ENCODE measurements at places on chromosomes 2 and 18. TPM values are rescaled to one million over a fixed set of nuclear protein-coding genes. Genes with fewer than 3 reads are reported as not detected.

ADAM23 gene
- total RNA-seq: not detected

RAX gene
- not detected for total RNA-seq

CCBE1 gene
- 8.7 TPM for total RNA-seq

TRPM8 gene
- not detected for total RNA-seq

QPCT gene
- 4.3 TPM for total RNA-seq

ADGRF3 gene
- total RNA-seq: 0.17 TPM

PAIP2B gene
- 7.3 TPM for total RNA-seq

CCDC148 gene
- 1.8 TPM for total RNA-seq

- no peak overlapping the region for H3K27ac ChIP-seq
- H3K4me1 ChIP-seq: no peaks in the 10 kb centered on the region
- H3K27me3 ChIP-seq: no peaks in the 10 kb centered on the region
- H3K4me3 ChIP-seq: no peak overlapping the region
These were observed 108.4 kb downstream of the MRO start for GRCh38 chr18:50711386-50711785.

DNA sequence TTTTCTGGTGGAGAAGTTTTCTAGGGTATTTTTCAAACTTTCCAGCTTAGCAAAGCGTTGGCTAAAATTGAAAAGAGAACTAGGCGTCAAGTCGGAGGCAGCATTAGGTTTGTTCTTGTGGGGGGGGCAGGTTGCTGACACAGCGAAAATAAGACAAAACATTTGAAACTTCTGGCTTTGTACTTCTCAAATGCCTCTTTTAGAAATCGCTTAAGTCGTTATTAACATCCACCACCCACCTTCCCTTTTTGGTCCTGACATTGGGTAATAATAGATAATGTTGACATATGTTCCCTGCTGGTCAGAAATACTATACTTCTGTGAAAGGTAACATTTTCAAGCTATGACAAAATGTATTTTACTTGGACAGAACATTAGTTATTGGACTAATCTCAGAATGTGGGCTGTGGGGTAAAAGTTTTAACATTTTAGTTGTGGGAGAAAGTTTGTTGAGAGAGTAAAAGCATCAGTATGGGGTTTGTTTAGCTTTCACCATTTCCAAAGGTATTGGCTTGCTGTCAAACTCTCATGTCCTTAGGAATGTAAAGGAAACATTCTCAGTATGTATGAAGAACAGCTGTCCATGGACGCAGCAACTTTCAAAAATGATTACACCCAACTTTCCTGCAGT, 88.1 kb upstream of the ZEB2 start:
- no peaks in the 10 kb centered on the region for H3K4me1 ChIP-seq
- no peak overlapping the region for H3K4me3 ChIP-seq
- H3K27ac ChIP-seq: peak overlapping the region; percentile 69
- peak; percentile 29 for DNase-seq

DNA sequence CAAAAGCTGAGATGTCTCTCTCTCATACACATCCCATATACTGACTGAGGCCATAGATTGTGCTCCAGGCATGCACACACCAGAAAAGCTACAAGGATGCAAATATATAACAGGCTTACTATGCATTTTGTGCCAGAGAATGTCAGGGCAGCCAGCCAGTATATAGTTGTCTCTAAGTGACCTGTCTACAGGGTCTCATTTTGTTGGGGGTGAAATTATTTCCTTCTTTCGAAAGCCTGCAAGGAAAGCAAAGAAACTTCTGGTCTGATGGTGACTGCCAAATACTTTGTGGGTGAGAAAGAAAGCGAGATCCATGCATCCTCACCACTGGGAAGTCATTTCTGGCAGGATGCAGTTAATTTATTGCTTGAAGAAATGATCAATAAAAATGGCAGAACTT, 70.2 kb downstream of the CDCA7 start:
- H3K27me3 ChIP-seq: no peaks in the 10 kb centered on the region
- no peaks in the 10 kb centered on the region for H3K4me1 ChIP-seq
- no peaks in the 10 kb centered on the region for H3K36me3 ChIP-seq
- no peak overlapping the region for H3K4me3 ChIP-seq
- no peak overlapping the region for H3K27ac ChIP-seq
- DNase-seq: no peak

DNA sequence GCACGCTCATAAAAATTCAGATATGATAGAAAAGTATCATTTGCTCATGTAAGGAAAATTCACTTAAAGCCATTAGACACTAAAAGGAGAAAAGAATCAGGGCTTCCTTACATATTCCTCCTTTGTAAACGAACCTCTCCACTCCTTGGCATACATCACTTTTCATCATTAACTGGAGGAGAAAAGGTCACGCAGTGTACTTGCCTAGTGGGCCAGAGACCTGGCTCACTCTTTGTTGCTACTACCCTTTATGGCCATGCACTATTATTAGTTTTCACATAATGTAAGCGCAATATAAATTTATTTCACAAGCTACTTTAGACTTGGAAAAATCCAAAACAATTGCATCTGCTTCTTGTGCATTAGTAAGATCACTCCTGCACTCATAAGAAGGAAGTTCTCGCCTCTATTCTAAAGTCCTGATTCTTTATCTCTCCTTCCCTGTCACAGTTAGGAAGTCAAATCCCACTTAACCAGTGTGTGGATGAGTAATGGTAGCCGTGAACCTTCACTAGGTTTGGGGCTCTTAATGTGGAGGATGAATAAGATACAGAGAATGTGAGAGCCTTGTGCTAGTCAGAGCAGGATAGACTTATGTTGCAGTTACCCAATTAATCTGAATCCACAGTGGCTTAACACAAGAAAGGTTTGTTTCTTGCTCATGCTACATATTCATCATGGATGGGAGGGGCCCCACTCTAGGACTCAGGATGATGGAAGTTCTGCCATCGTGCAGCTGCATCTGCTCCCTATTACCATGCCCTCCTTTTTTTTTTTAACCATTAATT, 115.0 kb upstream of the GLS start:
- no peaks in the 10 kb centered on the region for H3K4me1 ChIP-seq
- DNase-seq: no peak
- H3K27ac ChIP-seq: no peak overlapping the region

DNA sequence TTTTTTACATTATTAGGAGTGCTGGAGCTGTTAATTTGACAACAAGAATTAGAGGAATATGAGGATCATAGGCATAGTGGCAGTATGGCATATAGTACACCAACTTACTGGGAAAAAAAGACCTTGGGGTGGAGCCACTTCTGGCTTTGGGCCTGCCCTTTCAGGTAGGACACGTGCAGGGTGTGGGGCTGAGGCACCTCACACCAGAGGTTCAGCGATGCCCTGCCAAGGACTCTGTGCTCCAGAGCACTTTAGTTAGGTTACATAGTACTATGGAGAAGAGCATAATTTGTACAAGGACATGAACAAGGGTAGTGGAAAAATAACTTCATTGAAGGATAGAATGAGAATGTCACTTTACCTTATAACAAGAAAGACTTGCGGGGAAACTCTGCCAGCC, 77.1 kb upstream of the CD302 start:
- no peaks in the 10 kb centered on the region for H3K36me3 ChIP-seq
- no peak overlapping the region for H3K4me3 ChIP-seq
- H3K27ac ChIP-seq: no peak overlapping the region
- H3K4me1 ChIP-seq: no peaks in the 10 kb centered on the region

DNA sequence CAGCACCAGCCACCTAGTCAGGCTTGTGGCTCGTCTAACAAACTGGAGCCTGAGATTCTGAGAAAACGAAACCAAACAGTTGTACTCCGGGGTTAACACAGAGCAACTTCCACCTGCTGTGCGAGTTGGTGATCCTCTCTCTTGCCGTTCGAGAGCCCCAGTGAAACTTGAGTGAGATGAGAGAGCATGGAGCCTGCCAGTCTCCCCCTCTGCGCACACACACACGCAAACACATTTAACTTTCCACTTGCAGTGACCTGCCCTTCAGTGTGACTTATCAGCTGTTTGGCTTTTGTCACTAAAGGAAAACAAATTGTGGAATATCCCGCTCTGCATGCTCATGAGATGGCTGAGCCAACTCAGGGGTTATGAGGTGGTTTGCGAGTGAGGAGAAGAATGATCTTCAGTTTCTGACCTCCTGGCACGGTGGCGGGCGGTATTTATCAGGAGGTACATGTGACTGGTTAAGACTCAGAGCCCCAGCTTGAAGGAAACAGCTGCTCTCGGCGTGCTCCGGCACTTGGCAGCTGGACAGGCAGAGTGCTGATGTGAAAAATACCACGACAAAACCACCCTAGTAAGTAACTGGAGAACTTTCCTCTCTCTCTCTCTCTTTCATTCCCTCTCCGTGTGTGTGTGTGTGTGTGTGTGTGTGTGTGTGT, at the start of gene RASGRP3:
RASGRP3 (plus strand) TSS at position 519 of the 662 bp plus-strand sequence. CDS start 38,488 bp downstream, outside the sequence.
- H3K27me3 ChIP-seq: no peaks in the 10 kb centered on the region
- no peaks in the 10 kb centered on the region for H3K36me3 ChIP-seq

GRCh38 chr2:97806738-97807618, 93.6 kb downstream of the ZAP70 start:
- peaks cover 6% of the 10 kb centered on the region for H3K4me1 ChIP-seq
- no peak overlapping the region for H3K4me3 ChIP-seq

GRCh38 chr2:238892796-238893195, 44.9 kb downstream of the TWIST2 start:
- H3K4me3 ChIP-seq: no peak overlapping the region
- H3K4me1 ChIP-seq: peaks cover 2% of the 10 kb centered on the region
- no peaks in the 10 kb centered on the region for H3K27me3 ChIP-seq
- no peak for DNase-seq
- H3K36me3 ChIP-seq: no peaks in the 10 kb centered on the region
- H3K27ac ChIP-seq: no peak overlapping the region

- H3K36me3 ChIP-seq: no peaks in the 10 kb centered on the region
- DNase-seq: no peak
- no peak overlapping the region for H3K4me3 ChIP-seq
- H3K27me3 ChIP-seq: no peaks in the 10 kb centered on the region
- no peak overlapping the region for H3K27ac ChIP-seq
These were observed 9.5 kb upstream of the INSIG2 start for GRCh38 chr2:118078734-118079133.

DNA sequence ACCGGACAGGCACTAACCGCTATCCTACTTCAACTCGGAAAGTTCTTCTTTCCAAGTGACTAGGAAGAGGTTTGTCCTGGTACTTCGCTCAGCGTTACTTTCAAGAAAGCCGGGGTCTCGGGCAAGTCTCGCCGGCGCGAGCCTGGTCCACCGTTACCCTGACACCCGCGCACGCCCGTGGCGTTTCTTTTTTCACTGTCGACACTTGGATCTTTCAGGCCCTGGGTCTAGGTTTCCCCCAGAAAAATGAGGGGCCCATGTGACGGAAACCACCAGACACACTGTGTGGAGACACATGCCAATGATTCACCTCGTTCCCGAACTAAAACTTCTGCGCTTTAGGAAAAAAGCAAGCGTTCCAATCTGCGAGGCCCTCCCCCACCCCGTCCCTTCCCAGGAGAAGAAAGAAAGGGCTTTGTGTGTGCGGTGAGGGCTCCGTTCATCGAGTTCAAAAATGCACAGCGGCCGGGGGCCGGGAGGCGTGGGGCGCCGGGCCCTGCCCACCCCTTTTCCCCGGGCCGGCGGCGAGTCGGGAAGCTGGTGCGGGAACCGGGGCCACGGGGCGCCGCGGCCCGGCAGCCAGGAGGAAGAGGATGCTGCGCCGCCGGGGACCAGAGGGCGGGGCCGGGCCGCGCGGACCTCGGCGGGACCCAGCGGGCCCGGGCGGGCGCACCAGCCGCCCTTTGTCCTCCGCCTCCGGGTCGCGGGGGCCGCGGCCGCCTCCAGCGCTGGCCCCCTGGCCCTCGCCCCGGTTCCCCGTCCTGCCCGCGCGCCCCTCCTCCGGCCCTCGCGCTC, 2.6 kb downstream of the ZNF521 start:
- no peaks in the 10 kb centered on the region for H3K36me3 ChIP-seq
- H3K27ac ChIP-seq: peak overlapping the region; percentile 92
- H3K4me1 ChIP-seq: peaks cover 6% of the 10 kb centered on the region
- H3K27me3 ChIP-seq: peaks cover 16% of the 10 kb centered on the region
- H3K4me3 ChIP-seq: peak overlapping the region; percentile 63

DNA sequence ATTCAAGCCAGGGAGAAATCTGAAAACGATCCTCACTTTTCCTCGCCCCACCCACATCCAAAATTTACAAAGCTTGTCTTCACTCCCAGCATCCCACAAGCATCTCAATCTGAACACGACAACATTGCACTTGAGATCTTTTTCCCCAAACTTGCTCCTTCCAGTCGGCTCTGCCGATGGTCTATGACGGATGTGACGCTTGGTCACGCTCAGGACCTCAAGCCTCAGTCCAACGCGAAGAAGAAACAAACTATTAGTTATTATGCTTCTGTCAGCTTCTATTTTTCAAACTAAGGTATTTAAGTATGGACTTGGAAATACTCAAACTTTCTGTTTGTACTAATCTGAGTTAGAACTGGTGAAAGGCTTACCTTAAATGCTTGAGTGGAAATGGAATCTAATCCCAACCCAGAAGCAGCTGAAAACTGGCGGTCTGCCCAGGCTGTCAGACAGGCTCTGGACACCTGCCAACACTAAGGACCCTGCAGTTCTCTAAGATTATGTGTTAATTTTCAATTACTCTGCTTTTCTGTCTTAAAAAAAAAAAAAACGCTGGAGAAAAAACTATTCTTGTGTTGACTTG, 132.1 kb upstream of the DNMT3A start:
- DNase-seq: no peak
- no peaks in the 10 kb centered on the region for H3K4me1 ChIP-seq
- no peaks in the 10 kb centered on the region for H3K27me3 ChIP-seq
- no peak overlapping the region for H3K27ac ChIP-seq

- H3K27ac ChIP-seq: no peak overlapping the region
- no peaks in the 10 kb centered on the region for H3K4me1 ChIP-seq
- H3K36me3 ChIP-seq: no peaks in the 10 kb centered on the region
- H3K4me3 ChIP-seq: no peak overlapping the region
- no peaks in the 10 kb centered on the region for H3K27me3 ChIP-seq
- no peak for DNase-seq
These were observed 176.6 kb downstream of the VWC2L start for GRCh38 chr2:214587442-214587841.

- peaks cover 37% of the 10 kb centered on the region for H3K4me1 ChIP-seq
- peaks cover 25% of the 10 kb centered on the region for H3K36me3 ChIP-seq
- DNase-seq: no peak
- no peaks in the 10 kb centered on the region for H3K27me3 ChIP-seq
These were observed 3.4 kb downstream of the CASP8 start for GRCh38 chr2:201263779-201264178.

DNA sequence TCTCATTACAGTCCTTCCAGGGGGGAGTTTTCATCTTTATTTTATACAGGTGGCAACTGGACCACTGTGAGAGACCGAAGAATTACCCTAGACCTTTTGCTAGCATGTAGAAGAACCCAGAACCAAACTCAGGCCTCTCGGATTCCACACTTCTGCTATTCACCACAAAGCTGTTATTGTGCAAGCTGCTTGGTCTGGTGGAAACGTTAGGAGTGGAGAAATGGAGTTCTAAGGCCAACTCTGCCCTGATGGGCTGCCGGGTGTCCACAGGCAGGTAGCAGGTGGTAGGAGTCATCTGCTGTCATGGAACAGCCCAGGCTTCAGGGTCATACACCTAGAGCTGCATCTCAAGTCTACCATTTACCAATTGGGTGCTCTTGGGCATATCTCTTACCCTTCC, 218.8 kb downstream of the BCL11A start:
- H3K27me3 ChIP-seq: no peaks in the 10 kb centered on the region
- no peak for DNase-seq
- H3K36me3 ChIP-seq: no peaks in the 10 kb centered on the region
- no peak overlapping the region for H3K27ac ChIP-seq
